ENCODE measurements at places on chromosomes 16 and 17. TPM values are rescaled to one million over a fixed set of nuclear protein-coding genes. Genes with fewer than 3 reads are reported as not detected.

The HOXB4 gene
- total RNA-seq, result 5.8 TPM

The ST6GALNAC2 gene
- 0.73 TPM for total RNA-seq

The SPPL2C gene
- not detected for total RNA-seq

The TRAF7 gene
- 59.2 TPM for total RNA-seq

The HS3ST3B1 gene
- total RNA-seq, result 11.5 TPM

The ACAP1 gene
- total RNA-seq, result 0.58 TPM

All from smooth muscle cell of trachea (primary cell).